Midbrain (tissue), 1 donor: ENCODE measurements at places on chromosomes 13 and 19.

DNA sequence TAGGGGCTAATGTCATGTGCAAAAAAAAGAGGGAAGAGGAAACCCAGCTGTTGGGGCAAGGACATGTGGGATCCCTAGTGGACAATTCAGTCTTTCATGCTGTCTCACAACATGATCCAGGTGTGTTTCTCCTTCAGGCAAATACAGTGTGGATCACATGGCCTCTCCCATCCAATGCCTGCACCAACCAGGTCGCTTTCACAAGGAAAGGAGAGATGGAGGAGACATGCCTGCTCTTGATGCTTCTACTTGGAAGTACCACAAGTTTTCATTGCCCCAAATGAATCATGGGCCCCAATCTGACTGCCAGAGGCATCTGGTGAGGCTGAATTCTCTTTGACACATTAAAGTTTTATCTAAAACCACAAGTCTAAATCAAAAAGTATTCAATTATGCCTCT lies 82.1 kb downstream of the DLEU7 start:
- DNase-seq: no peak

DNA sequence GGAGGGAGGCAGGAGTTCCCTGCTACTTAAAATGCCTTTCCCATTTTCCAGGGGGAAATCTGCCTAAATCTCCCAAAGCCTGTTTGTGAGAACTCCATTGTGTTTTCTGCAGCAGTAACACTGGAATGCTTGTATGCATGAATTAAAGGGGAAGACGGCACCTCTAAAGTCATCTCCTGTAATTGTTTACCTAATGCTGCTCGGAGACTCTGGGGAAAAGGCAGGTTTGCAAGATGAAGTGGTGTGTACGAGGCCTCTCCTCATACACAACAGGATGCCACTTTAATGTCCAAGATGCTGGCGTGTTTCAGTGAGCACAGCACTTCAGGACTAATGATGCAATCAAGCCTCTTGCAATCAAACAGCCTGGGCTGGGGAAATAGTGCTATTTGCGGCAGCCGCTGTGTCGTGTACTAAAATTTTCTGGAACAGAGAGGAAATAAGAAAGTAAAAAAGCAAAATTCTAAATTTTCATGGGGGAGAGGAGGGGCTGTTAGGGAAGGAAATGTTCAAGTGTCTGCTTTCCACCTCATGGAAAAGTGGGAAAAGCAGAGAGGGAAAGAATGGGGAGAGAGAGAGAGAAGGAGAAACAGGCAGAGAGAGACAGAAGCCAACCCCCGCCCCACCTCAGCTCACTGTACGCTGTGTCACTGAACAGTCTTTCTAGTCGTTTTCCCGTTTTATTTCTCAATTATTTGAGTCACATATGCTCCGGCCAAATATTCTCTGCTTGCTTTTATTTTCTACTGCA lies 32.9 kb downstream of the TSHZ3 start:
- DNase-seq: no peak

- no peak for DNase-seq
These were observed 1.8 kb downstream of the TPRX1 start for GRCh38 chr19:47802521-47803043.

DNA sequence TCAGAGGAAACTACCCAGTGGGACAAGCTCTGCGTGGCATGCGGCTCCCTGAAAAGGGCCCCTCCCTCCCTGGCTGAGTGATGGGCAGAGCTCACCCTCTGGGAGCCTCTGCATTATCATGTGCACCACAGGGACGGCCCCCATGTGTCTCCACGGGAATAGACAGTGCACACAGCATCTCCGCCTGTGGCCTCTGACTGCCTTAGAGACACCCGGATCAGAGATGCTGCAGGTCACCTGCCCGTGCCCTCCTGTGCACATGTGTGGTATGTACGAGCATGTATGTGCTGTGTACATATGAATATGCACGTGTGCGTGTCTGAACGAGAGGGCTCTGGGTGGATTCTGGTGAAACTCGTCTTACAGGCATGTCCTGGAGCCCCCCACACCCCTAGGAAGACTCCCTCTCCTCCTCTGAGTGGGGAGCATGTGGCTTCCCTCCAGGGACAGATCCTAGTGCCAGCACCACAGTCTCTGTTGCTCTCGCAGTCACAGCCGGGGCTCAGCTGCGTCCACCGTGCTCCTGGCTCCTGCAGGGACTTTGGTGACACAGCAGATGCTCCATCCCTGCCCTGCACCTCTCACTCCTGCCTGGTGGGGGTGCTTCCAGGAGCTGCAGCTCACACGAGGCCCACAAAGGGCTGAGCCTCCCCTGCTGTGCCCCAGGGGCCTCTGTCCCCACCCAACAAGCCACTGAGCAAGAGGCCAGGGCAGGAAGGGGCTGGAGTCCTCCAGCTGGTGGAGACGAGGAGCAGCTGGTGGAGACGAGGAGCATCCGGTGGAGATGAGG lies 19.6 kb downstream of the C13orf46 start:
- no peak for DNase-seq

DNA sequence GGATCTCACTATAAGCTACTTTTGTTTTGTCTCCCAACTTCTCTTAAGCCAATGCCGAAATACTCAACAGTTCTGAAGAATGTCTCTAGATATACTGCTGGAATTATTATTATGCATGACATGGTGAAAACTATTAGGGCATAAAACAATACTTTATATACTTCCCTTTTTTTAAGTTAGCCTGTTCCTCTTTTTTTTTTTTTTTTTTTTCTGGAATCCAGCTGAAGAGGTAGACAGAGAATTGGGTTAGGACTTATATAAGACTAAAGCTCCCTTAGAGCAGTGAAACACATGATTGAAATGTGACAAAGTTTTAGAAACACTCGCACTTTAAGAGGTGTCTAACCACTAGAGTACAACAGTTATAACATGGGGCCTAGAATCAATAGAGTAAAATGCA lies 850.9 kb upstream of the PCDH9 start:
- no peak for DNase-seq

DNA sequence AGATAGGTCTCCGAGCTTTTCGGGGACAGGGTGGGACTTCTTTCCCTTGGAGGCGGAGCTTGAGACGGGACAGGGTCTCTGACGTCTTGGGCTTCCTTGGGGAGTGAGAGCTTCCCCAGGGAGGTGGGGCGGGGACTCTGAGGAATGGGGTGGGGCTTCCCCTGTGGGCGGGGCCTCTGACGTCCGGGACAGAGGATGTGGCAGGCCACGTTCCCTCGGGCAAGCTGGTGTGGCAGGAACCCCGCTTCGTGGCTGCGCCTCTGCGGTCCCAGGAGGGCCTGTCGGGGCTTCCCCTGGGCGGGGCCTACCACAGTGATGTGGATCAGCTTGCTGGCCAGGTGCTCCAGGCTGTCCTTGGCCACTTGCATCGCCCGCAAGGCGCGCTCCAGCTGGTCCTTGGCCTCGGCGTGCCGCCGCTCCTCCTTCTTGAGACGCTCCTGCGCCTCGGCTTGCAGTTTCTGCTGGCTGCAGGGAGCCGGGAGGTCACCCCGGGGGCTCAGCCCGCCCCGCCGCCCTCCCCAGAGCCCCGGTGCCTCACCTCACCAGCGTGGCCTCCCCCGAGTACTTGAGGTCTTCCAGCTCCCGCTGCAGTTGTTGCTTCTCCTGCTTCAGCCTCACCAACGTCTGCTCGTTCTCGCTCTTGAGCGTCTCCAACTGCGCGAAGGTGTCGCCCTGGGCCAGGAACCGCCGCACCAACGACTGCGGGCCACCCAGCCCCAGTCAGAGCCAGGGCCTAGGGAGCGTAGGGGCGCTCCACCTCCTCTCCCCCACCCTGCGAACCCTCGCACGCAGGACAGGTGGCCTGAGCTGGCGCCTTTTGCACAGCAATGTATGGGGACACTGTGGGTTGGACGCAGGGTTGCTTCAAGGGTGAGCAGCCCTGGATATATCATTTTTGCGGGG lies 3.3 kb upstream of the RGL3 start:
- no peak for DNase-seq

- DNase-seq: no peak
These were observed 581.9 kb upstream of the PRR20A start for GRCh38 chr13:56558698-56559320.

GRCh38 chr13:80469105-80469852 lies 128.4 kb upstream of the SPRY2 start:
- DNase-seq: no peak

GRCh38 chr19:33177417-33177979 lies 16.6 kb upstream of the LRP3 start:
- no peak for DNase-seq

- DNase-seq: no peak
These were observed 68.8 kb downstream of the DOCK9 start for GRCh38 chr13:98909016-98909415.

DNA sequence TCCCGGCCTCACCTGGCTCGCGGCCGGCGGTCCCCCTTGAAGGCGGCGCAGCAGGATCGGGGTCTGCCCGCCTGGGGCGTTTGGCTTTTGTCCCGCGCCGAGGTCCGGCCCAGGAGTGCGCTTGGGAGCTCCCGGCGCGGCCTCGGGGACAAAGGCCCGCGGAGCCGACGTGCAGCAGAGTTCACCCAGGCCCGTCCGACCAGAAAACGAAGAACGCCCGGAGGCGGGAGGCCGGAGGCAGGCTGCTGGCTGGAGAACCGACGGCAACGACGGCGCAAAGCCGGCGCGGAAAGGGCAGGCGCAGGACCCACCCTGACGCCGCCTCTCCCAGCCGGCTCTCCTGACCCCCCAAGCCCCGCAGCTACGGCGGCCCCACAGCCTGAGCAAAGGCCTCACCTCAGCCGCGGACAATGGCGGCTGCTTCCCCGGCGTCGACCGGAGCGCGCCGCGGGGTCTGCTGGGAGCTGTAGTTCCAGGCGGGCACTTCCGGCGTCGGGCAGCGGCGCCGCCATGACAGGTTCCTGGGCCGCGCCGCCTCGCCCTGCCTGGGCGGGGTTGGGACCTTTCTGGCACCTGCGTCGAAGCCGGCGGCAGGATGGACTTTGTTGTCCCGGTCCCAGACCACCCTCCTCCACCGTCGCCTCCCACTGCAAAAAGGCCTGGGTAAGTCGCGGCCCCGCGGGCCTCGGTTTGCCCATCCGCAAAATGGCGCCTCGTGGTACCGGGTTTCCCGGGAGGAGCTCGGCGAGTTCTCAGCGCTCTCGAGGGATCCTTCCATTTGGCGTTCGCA lies at the start of gene ZNF606:
ZNF606 (minus strand) TSS at position 437 of the 790 bp plus-strand sequence. CDS start 1,501 bp downstream, outside the sequence.
- peak; percentile 91 for DNase-seq

DNA sequence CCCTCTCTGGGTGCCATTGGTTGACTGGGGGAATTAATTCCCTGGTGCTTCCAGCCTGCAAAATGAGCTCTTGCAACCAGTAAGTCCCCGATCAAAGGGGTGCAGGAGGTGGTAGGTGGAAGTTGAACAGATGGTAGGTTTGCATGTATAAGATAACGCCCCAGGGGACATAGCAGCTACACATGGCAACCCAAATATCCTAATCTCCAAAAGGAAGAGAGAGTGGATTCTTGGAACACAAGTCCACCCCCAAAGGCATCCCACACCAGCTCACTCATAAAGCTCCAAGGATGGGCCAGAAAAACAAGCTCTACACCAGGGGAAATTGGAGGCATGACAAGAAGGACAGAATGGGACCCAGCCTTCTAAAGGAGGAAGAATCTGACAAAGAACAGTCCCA lies 4.8 kb downstream of the CD209 start:
- DNase-seq: no peak
